ENCODE measurements at places on chromosomes 11 and 22.

DNA sequence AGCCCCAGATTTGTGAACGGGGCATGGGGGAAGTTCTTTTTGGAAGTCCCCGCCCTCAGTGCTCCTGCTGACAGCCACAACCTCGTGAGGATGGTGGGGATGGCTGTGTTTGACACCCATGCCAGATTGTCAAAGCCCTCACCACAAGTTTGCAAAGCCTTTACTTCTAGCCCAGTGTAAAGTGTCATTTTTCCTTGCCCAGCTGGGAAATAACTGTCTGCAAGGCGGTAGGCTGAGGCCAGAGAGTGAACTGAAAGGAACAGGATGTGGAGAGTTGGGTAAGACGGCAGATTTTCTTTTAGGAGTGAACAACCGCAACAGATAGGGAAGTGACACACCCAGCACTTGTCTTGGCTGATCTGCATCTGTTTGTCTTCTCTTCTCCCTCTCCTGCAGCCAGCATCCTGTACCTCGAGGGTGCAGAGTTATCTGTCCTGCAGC is 13.6 kb downstream of the IL17RA start:
- DNase-seq, result no peak

GRCh38 chr11:70631624-70632047 is 233.3 kb downstream of the CTTN start:
- DNase-seq, result no peak

DNA sequence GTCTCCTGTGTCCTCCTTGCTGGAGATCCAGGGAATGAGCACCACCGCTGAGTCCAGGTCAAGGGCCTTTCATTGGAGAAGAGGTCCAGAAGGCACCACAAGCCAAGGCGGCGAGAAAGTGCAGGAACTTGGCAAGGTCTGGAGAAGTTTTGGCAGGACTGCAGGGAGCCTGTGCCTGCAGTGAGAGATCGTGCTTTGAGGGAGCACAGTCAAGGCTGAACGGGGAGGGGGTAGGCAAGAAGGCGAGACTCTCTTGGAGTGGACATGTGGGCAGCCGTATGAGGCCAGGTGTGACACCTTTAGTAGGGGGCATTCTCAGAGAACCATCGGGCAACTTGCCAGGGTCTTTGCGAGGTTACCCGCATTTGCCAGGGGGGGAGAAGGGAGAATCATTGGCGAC is 30.5 kb downstream of the LRRC10B start:
- DNase-seq, result no peak

DNA sequence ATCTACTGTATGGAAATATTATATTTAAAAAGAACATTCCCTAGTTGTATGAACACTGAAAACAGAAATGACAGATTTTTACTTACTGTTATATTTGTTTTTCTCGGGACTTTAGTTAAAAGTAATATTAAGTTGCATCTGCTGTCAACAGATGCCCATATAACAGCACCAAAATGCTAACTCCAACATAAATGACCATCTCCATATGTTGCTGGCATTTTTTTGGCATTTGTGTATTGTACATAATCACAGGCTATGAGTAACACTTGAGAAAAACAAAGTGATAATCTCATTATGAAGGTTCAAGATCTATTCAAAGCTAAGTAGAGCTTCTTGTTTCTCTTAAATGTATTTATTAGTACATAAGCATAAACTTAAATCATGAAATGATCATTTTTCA is 172.0 kb downstream of the CNTN5 start:
- DNase-seq, result no peak

DNA sequence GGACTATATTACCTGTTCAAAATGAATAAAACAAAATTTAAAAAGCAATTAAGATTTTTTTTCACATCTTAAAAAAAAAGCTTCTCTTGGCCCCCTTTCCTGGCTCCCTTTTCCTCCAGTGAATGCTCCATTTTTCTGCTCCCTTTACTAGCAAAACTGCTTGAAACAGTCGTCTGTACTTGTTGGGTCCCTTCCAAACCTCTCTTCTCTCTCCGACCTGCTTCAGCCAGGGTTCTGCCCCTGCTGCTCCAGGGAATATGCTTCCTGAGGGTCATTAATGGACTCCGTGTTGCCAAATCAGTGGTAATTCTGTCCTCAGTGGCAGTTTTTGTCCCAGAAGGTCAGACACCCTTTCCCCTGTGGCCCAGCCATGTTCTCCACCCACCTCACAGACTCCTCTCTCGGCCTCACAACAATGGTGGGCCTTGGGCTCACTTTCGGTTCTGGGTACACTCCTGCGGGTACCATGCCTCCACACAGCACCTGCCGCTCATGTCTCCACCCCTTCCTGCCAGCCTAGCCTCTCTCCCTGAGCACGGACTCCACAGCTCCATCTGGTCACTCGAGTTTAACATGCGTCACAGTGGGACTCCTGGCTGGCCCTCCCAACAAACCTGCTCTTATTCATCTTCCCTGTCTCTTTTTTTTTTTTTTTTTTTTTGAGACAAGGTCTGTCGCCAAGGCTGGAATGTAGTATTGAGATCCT is 7.8 kb upstream of the POLR3H start:
- DNase-seq, result no peak

DNA sequence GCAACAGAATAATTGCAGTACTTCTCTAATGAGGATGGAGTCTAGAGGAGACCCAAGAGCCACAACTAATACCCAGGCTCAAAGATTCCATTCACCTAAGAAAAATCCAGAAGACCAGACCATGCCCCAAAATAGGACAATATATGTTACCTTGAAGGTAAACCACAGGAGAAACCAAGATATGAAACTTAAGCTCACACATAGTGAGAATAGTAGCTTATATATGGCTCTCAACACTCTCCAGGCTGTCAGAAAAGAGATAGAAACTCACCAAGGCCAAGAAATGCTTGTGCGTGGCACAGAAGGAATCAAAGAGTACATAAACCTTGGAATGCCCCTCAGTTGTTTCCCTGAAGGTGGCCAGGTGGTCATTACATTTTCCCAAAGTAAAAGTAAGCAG is 9.1 kb downstream of the FAM111A start:
- DNase-seq, result no peak

- DNase-seq, result no peak
Measured at GRCh38 chr22:50002791-50003190, 9.8 kb downstream of the IL17REL start.

DNA sequence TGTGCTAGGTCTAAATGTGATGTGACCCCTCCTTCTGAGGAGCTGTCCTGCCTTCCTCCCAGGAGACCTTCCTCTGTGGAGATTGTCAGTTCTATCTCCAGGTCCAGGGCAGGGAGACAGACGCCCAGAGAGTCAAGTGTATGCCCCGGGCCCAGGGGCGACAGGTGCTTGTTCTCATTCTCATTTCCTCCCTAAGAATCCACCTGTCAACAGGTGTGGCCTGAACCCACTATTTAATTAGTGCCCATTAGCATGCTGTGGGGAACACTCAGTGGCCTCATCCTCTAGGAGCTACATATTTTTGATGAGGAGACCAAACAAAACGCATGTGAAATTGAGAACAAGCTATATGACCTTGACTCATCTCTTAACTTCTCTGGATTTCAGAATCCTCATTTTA is 9.5 kb downstream of the PKNOX2 start:
- DNase-seq, result no peak

DNA sequence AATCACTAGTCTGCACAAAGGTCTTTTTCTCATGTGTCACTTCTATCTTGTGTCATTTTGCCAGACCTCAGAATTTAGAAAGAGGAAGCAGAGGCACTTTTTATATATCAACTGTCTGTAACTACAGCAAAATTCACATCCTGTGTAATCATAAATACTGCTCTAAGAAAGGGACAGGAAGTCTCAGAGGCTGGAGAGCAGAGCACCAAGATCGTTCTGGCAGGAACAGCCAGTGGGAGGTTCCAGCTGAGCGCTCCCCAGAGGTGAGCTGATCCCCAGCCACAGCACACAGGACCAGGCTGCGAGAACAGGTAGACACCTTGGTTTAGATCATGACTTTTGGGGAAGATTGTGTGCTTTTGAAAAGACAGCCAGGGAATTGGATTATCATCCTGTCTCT is at the start of gene MS4A7:
Gene MS4A7 (plus strand): TSS at position 179 of the 400 bp plus-strand sequence. CDS start 4,610 bp downstream, outside the sequence.
- DNase-seq, result no peak

DNA sequence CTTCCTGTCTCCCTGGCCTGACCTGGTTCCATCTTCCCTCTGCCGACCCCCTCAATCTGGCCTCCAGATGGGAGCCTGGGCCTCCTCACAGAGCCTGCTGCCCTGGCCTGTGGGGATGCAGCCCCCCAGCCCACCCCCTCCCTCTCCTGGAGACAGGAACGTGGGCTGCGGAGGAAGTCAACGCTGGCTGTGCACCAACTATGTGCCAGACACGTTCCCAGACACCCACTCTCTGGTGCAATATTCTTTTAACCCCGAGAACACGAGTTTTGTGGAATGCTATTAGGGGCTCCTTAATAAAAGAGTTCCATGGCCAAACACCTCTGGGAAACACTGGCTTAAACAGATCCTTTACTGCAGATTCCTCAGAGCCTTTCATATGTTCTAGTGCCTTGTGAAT is 15.9 kb downstream of the WNT11 start:
- no peak for DNase-seq

- DNase-seq, result no peak
Measured at GRCh38 chr11:126029805-126030204, 32.9 kb downstream of the CDON start.

DNA sequence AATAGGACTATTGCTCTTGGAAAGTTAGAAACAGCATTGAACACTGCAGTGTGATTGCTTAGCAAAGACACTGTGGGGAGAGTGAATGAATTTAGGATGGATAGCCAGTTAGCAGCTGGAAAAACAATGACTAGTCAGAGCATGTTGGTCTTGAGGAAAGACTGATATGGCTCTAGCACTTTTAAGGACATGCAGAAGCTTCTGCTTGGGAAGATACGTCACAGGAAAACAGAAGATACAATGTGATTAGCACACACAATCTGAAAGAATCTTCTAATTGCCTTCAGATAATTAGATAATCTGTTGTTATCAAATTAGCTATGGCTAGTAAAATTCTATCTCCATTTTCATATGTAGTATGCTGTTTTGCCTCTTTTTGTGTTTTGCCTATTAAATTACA is 530.7 kb upstream of the CHORDC1 start:
- DNase-seq, result no peak

DNA sequence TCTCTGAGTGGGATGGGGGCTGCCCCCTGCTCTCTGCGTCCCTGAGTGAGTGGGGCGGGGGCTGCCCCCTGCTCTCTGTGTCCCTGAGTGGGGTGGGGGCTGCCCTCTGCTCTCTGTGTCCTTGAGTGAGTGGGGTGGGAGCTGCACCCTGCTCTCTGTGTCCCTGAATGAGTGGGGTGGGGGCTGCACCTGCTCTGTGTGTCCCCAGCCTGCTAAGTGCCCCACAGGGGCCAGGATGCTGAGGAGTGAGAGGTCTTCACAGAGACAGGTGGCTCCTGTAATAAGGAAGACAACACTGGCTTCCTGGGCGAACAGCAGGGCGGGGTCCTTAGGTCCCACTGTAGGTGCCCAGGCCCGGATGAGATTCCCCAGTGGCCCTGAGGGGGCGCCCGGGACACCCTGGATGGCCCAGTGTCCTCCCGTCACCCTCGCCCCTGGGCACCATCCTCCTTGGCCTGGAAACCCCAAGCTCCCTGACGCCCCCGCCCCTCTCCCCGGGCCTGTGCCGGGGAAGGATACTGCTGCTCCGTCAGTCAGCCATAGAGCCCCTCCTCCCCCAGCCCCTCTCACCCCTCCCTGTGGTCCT is 3.8 kb upstream of the CCDC188 start:
- DNase-seq, result no peak

DNA sequence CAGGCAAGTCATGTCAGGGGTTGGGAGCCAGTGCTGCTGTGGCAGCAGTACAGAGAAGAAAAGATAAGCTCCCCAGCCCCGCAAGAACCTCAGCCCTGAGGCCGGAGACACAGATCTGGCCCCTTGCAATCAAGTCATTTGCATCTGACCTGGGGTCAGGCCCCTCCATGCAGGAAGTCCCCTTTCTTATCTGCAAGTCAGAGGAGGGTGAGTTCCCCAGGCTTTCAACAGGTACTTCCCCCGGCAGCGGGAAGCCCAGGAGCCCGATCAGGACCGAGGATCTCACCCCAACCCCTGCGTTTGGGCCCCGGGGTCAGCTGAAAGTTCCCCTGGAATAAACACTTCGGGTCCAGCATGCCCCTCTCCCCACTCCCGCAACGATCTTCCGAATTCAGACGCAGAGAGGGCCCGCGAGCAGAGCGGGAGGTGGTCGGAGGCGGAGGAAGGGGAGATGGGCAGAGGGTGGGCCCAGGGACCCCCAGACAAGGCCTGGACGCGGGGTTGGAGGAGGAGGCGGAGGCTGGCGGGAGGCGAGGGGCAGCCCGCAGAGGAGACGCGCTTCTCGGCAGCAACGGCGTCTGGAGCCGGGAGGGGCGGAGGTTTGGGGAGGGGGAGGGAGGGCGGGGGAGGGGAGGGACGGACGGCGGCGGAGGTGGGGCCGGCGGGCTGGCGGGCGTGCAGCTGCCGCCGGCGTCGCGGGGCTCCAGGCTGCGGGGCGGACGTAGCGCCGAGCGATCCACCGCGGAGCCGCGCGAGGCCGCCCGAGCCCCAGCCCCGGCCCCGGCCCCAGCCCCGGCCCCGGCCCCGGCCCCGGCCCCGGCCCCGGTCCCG is at the start of gene TSPAN18:
Gene TSPAN18 (plus strand): TSS at position 680 of the 831 bp plus-strand sequence. CDS start 179,455 bp downstream, outside the sequence.
- DNase-seq, result no peak

DNA sequence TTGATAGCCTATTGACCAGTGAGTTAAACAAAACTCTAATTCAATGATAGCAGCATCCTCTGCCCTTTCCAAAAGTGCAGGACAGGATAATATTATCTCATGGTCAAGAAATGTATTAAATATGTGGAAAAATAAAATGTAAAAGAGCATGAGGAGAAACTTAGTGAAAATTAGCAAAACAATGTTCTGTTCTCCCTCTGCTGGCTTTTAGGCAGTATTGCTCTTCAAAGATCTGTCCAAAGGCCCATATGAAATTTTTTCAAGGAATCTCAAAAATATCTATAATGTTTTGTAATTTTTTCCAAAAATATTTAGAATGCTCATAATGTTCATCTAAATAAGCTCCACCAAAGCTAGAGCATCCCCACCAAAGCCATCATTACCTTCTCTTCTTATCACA is 8.3 kb upstream of the ARL14EP start:
- DNase-seq, result no peak

- DNase-seq, result peak; percentile 88
Measured at GRCh38 chr11:107689317-107690202, 22.3 kb downstream of the SLN start.

GRCh38 chr11:18731949-18732821 is 6.2 kb upstream of the IGSF22 start:
- DNase-seq, result no peak

- DNase-seq, result no peak
Measured at GRCh38 chr11:131546218-131546895, 175.9 kb downstream of the NTM start.

DNA sequence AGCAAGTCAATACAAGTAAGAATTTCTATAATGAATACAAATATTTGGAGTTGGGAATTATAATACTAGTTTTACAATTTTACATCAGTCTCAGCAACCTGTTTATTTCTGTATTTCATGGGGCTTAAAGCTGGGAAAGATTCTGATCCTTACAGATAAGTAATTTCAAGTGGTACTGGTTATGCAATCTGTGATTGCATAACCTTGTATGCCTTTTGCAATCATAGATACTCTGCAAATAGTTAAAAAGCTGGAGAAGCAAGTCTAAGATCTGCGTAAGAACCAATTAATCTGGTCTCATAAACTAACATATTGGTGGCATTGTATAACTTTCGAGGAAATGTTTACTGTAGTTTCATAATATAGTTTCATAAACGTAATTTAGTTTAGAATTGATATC is 198.3 kb upstream of the PGR start:
- no peak for DNase-seq
